ENCODE measurements at places on chromosomes 5 and 9. TPM values are rescaled to one million over a fixed set of nuclear protein-coding genes. Genes with fewer than 3 reads are reported as not detected.

- DNase-seq, result no peak
Measured at GRCh38 chr5:119470851-119471451, 18.7 kb downstream of the HSD17B4 start.

- DNase-seq, result no peak
Measured at GRCh38 chr5:149141224-149141956, at the start of gene ABLIM3. ABLIM3 (plus strand) TSS chr5:149141493; CDS start chr5:149142096, 603 bp downstream.

DNA sequence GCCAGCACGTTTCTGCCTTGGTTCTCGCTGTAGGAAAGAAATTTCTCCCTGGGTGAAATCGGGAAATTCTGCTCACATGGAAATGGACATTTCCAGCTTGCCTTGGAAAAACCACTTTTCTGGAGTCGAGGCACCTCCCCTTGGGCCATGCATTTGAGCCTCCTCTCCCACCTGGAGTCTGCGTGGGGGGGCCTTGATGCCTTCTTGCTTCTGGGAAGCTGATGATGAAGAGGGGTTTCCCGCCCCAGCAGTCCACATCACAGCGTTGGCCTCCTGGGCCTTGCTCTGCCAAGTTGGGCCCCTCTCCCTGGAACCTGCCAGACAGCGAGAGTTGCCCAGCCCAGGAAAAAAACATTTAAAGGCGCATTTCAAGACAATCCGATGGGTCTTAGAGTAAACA is 1.8 kb upstream of the ASB6 start:
- DNase-seq, result no peak

PHF24 gene
- 0.12 TPM for total RNA-seq

USP20 gene
- total RNA-seq, result 16.5 TPM
